ENCODE measurements at places on chromosomes 5 and 9.

DNA sequence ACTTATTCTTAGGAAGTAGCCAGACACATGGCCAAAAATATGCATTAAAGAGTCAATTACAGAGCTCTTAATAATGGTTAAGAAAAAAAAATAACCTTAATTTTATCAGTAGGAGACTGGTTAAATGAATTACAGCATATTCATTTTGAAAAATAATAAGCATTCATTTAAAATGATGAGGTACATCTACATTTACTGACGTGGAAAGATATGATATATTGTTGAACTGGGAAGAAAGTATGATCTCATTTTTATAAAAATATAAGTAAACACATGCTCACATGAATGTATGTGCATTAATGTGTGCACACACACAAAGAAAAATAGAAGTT is 250.3 kb downstream of the ENC1 start:
- DNase-seq, result no peak

GRCh38 chr5:167050568-167051401 is 1240.7 kb upstream of the WWC1 start:
- no peak for DNase-seq

DNA sequence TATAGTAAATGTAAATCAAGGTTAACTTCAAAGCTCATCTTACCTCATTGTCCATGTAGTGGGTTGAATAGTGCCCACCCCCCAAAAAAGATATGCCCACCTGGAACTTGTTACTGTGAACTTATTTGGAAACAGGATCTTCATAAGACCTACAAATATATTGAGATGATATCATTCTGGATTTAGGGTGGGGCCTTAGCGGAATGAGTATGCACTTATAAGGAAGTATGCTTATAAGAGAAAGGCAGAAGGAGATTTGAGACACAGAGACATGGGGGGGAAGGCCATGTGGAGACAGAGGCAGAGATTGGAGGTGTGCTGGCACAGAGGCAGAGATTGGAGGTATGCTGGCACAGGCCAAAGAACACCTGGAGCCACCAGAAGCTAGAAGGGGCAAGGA is 2.6 kb upstream of the PRRC1 start:
- DNase-seq, result no peak

GRCh38 chr5:110846398-110847001 is 107.7 kb downstream of the SLC25A46 start:
- no peak for DNase-seq

DNA sequence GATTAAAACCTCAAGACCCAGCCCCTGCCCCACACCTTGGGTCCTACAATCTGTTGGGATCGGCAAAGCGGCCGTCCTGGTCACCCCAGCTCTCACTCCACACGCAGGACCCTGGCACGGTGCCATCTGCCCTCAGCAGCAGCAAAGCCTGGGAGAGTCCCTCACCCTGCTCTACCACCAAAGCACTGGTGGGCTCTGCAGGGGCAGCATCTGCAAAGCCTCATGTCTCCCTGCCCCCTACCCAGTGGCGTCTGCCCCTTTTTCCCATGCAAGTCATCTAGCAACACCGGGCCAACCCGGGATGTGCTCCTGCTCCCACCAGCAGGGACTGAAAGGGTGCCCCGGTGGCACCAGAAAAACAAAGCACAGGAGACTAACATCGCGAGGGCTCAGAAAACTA is 19.6 kb upstream of the CNOT6 start:
- no peak for DNase-seq

DNA sequence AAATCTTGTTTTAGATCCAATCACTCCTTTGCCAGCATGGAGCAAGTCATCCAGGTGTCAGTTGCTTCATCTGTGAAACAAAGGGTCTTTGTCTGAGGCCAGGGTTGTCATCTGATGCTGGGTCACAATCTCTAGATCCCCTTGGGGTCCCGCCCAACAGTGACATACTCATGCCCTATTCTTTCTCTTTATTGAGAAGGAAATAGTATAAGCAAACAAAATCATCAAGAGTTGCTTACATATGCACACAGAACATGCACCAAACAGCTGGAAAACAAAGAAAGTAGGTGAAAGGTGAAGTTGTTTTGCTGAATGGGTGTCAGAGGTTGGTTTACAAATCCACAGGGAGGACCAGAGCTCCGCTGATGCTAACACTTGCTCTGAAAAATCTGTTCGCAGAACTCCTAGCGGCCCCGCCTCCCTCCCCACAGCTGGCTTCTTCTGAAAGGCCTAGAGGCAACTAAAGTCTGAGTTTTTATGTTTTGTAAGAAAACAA is 106.1 kb upstream of the SLC44A1 start:
- DNase-seq, result no peak

GRCh38 chr9:125680445-125680844 is 26.6 kb downstream of the MAPKAP1 start:
- no peak for DNase-seq

GRCh38 chr9:89796606-89797005 is 191.8 kb downstream of the GADD45G start:
- no peak for DNase-seq

DNA sequence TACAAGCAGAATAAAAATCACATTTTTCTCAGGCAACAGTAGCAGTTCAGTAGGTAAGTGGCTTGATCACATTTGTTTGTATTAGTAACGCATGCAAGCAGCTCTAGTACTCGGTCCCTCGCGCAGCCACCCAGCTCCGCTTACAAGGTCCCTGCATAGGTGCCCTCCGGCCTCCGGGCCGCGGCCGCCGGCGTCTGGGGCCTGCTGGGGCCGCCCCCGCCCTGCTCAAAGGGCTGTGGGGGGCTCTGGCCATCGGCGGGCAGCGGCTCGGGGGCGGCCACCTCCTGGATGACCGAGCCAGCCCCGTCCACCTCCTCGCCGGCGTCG is 50.2 kb upstream of the UBAC1 start:
- no peak for DNase-seq

DNA sequence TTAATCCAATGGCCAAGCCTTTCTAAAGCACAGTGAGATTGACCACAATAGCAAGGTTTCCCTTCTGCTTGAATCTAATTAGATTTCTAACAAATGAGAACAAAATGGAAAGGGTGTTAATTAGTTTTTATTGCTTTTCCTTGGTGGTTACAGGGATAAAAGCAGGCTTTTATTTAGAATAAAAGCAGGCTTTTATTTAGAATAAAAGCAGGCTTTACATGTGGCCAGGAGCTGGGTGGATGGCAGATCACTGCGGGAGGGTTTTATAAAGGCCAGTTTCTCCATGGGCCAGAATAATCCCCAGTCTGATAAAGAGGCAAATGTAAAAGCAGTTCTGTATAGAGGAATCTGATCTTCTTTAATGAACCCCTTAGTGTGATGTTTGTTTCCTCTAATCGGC is 470.2 kb downstream of the TMEM232 start:
- DNase-seq, result no peak

Data from activated CD4-positive, alpha-beta T cell treated with anti-CD3 and anti-CD28 coated beads, Interleukin-2, amount 50 U/mL, for 4 hours (primary cell).